ENCODE measurements at places on chromosomes 2 and 18.

GRCh38 chr18:9095297-9096006, 7.0 kb upstream of the NDUFV2 start:
- DNase-seq = no peak

- DNase-seq = no peak
These were observed 21.0 kb upstream of the SLC38A11 start for GRCh38 chr2:164976301-164976700.

- no peak for DNase-seq
These were observed 752 bp downstream of the ASTL start for GRCh38 chr2:96137321-96138178.

DNA sequence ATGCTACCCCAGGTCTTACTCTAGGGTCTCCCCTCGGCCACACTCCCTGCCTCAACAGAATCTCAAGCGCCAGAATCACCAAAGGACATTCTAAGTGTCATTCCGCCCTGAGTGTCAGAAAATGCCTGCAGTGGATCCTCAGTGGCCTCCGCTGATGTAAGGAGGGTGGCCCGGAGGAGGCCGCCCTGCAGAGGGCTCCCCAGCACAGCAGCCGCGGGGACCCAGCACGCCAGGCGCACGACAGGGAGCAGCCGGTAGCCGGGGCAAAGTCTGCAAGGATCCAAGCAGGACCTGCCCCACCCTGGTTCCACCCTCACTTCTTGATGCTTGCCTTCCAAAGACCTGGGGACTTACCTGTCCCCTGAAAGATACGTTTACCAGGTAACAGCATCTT, 54.2 kb upstream of the ID2 start:
- DNase-seq = no peak

GRCh38 chr18:35717182-35717581, 135.6 kb downstream of the GALNT1 start:
- DNase-seq = no peak
